SJSA1 (cell line): ENCODE measurements at places on chromosomes 12 and 14. TPM values are rescaled to one million over a fixed set of nuclear protein-coding genes. Genes with fewer than 3 reads are reported as not detected.

SLC22A17 gene
- total RNA-seq: 1.7 and 3.2 TPM in 2 replicates

FGF6 gene
- not detected in 2 replicates for total RNA-seq

IFI27L1 gene
- total RNA-seq: 23.3 and 26.0 TPM in 2 replicates

RNASE7 gene
- not detected in 2 replicates for total RNA-seq

CORO1C gene
- total RNA-seq: 82.1 and 136 TPM in 2 replicates

FAM186B gene
- 0.06 and 0.18 TPM in 2 replicates for total RNA-seq

GRCh38 chr12:91902860-91903683 lies 242.6 kb downstream of the BTG1 start:
- DNase-seq: no peak

DNA sequence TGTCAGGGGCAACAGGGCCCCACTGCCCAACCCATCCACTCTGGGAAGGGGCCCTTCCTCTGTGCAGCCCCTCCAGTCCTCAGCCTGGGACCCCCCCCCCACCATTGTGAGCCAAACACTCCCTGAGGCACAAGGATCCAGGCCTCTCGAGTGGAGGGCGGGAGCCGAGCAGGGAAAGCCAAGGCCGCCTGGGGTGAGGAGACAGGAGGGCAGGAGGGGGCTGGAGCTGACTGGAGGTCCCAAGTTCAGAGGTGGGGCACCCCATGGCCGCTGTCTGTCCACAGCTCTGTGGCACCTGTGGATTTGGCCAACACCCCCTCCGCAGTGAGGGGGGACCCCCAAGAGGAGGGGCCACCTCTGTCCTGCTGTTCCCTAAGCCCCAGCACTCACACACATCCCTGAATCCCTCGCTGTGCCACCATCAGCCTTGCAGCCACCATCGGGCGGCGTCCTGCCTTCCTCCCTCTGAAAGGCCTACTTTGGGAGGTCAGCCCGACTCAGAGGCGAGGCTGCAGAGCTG lies 25.4 kb upstream of the C14orf180 start:
- DNase-seq: no peak

DNA sequence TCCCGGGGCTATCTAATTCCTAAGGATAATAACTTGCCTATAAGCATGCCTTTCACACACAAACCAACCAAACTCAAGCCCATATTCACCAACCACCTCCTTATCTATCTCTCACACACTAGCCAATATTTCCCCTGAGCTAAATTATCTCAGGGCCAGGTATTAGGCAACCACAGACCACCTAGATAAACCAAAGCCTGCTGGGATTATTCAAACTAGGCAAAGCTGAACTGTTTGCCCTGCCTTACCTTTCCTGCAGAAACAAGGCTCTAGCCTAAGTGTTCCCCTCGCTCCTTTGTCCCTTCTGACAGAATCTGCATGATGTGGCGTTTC lies 114.7 kb upstream of the EEA1 start:
- no peak for DNase-seq

DNA sequence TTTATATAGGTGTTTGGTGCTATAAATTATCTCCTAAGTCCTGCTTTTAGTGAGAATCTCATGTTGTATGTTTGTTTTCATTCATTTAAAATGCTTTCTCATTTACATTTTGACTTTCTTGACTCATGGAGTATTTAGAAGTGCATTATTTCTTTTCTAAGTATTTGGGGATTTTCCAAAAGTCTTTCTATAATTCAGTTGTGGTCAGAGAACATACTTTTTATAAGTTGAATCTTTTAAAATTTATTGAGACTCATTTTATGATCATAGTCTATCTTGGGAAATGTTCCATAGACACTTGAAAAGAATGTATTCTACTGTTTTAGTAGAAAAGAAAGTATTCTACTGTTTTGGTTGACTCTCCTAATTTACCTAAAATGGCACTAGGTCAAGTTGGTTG lies 168.2 kb downstream of the AKAP6 start:
- no peak for DNase-seq

GRCh38 chr12:105015543-105015942 lies 29.4 kb downstream of the NOPCHAP1 start:
- DNase-seq: no peak

GRCh38 chr12:105887131-105887530 lies 251.6 kb downstream of the NUAK1 start:
- DNase-seq: no peak

DNA sequence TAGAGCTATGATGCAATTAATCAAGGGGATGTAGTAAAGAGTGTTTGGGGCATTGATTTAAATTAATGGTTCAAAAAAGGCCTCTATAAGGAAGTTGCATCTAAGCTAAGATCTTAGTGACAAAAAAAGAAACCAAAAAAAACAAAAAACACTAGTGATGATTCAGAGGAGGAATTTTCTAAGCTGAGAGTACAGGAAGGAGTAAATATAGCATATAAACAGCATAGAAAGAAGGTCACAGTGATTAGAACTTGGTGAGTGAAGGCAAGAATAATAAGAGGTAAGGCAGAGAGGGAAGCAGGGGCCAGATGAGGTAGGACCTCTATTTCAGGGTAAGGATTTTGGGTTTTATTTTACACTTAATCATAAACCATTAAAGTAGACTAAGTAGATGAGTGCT lies 48.0 kb upstream of the PDZRN4 start:
- peak; percentile 22 for DNase-seq

DNA sequence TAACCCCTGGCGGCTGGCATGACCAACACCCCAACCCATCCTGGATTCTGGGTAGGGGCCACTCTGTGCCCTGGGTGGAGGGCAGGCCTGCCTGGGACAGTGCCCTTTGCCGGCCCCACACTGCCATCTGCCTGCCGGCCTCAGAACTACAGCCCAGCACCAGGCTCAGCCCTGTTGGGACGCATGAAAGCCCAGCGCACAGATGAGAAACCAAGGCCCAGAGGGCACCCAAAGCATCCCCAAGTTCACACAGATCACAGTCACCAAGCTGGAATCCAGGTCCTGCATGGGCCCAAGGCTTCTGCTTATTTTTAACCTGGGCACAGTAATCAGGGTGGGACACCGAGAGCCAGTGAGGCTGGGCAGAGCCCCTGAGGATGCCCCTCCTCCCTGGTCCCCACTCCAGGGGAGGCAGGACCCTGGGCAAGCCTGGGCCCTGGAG lies 26.2 kb downstream of the RFLNA start:
- peak; percentile 65 for DNase-seq

DNA sequence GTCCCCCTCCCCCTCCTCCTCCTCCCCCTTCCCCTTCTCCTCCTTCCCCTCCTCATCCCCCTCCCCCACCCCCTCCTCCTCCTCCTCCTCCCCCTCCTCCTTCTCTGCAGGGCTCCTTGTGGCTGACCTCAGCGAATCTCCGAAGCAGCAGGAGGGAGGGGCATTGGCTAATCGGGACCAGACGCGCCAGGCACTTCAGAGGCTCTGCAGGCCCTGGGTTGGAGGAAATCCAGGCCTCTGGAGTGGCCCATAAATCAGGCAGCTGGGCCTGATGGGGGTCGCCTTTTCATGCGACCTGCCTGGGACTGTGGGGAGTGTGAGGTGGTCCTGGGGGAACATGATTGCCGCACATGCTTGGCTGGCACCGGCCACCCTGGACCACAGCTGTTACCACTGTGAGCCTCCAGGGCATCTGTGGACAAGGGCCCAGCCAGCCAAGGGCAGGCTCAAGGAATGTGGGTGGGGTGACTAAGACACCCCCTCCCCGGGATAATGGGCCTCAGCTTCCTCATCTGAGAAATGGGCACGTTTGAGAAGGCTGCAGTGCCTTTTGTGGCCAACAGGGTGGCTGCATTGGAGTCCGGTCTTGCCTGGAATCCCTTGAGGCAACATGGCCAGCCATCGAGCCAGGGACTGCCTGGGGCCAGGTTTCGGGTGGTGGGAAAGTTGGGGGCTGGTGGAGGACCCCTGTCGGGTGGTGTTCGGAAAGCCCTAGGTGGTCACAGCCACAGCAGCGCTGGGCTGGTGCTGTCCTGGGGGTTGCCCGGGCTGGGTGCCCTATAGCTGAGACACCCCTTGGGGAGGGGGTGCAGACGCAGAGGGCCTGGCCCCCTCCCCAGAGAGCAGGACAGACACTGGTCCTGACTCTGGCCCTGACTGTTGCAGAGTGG lies 12.0 kb downstream of the KIF26A start:
- no peak for DNase-seq
